ENCODE measurements at places on chromosomes 6 and 20.
A peak's percentile ranks its signal among the peaks of the same experiment; 100 is the strongest.

DNA sequence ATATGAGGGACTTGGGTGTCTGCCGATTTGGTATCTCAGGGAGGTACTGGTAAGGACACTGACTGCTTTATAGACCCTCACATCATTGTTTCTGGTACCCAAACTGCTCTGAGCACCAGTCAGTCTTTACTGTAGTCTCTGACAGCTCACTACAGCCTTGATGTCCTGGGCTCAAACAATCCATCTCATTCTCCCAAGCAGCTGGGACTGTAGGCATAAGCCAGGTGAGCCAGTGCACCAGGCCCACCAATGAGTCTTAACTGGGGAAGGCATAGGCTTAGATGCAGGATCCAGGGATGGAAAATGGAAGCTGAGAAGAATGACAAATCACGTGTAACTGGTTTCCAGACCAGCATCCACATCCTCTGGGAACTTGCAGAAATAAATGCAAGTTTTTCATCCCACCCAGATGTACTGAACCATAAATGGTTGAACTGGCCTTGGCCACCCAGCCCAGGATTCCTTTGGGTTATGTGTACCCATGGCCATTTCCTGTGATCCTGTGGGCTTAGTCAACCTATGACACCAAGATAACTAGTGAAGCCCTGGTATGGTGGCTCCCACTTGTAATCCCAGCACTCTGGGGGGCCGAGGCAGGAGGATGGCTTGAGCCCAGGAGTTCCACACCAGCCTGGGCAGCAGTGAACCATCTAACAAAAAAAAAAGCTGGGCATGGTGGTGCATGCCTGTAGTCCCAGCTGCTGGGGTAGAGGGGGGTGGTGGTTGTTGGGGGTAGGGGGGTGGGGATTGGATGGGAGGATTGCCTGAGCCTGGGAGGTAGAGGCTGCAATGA lies 5.8 kb downstream of the TUBB start:
- DNase-seq: no peak

DNA sequence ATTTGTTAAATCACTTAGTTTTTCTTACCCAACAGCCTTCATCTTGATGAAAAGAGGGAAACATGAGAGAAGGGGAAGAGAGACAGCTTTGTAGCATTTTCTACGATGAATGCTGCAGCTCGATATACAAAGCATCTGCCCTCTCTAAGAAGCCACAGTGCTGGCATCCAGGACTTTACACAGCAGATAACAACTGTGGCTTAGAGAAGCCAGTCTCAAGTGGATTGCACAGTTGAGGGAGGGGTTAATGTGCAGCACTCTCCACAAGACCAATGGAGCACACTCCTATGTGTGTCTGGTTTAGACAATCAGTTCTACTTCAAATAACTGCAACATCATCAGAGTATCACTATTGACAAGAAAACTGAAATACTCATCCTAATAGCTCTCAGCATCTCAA lies 5.8 kb downstream of the C6orf120 start:
- DNase-seq: no peak

DNA sequence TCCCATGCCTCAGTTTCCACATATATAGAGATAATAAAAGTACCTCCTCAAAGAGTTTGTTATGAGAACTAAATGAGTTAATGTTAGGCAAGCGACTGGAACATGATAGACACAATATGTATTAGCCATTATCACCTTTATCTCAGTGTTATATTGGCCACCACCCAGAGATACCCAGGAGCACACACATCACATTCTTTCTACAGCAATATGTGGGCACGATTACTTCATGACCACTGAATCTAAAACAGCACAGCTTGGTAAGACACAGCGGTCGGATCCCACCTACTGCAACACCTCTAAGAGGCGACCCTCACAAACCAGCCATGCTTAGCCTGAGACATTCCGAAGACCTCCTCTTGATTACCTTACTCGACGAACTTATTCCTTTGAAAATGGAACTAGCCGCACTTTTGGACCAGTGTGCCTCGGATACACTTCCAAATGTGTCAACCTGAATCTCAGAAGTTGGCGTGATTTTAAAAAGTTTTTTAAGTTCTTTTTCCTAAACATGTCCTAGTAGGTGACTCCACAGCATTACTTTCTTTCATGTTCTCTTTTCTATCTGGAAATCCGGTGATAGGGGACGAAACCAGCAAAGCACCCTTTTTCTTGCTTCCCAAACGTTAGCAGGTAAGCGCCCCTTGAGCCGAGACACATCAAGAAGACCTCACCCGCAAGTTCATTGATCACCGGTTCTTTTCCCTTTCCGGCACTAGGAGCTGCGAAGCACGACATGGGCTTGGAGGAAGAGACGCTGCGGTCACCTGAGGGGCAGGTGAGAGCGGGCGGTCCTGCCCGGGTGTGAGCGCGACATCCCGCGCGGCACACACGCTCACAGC lies 923 bp downstream of the GMDS start:
- DNase-seq: no peak

GRCh38 chr6:119207971-119208725 lies 129.7 kb upstream of the FAM184A start:
- DNase-seq: no peak

GRCh38 chr6:116371120-116371917 lies 572 bp downstream of the DSE start:
- peak; percentile 8 for DNase-seq

- no peak for DNase-seq
These were observed 41.0 kb downstream of the SLC9A8 start for GRCh38 chr20:49853640-49854039.

GRCh38 chr6:63764318-63764916 lies 128.8 kb downstream of the PHF3 start:
- DNase-seq: peak; percentile 64

DNA sequence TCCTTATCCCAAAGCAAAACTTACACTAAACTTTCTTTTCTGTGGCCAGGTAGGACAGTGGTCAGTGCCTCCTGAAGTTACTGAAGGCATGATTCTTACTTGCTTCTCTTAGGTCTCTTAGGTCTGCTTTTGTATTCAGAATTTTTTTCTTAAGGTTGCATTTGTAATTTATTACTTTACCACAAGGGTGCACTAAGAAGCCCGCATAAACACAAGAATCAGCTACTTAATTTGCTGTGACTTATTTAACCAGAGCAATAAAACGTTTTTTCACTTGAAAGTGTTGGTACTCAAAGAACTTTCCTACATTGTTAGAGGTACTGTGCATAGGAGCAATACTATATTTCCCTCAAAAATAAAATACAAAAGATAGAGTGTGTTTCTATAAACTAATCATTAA lies 75.4 kb upstream of the LAMA2 start:
- DNase-seq: no peak

DNA sequence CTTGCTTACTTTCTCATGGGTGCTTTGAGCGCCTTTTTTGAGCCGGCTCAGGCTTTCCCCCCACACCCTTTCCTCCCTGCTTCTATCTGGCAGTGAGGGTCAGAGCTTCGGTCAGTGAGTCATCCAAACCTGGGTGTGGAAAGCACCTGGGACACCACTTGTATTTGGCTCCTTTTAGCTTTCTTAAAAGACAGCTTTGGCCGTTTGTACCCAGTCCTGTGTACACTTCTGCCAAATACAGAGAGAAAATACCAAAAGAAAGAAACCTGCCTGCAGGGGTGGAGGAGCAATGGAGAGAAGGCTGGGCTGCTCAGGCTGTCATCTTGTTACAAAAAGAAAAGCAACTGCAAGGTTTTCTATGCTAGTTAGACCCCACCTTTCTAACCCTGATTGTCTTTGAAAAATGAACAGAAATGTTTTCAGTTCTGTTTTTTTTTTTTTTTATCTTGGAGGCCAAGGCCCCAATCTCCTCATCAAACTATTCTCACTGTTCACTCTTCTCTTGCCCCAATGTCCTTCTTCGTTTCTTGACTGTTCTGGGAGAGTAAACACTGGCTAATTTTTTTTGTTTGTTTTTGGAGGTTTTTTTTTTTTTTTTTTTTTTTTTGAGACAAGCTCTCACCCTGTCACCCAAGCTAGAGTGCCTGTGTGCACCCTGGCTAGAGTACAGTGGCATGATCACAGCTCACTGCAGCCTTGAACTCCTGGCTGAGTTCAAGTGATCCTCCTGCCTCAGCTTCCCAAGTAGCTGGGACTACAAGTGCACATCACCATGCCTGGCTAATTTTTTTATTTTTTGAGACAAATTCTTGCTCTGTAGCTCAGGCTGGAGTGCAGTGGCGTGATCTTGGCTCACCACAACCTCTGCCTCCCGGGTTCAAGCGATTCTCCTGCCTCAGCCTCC lies 76.4 kb downstream of the SSR1 start:
- no peak for DNase-seq

DNA sequence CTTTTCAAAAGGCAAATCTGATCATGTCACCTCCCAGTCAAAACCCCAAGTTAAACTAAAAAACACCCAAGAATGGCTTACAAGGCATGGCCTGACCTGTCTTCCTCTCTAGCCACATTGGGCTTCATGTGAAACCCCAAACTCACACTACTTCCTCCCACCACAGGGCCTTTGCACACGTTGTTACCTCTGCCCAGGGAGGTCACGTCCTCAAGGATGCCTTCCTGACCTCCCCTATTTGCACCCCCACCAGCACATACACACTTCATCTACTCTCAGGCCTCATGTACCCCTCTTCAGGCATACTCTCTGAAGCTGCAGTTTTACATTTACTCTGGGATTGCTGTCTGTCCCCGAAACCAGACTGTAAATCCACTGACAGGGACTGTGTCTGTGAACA lies 6.1 kb downstream of the EZR start:
- no peak for DNase-seq

GRCh38 chr6:160456214-160456546 lies 108.0 kb downstream of the SLC22A3 start:
- no peak for DNase-seq

- no peak for DNase-seq
These were observed 375.4 kb upstream of the RSPO3 start for GRCh38 chr6:126743076-126743475.

GRCh38 chr6:12578751-12579150 lies 137.8 kb upstream of the PHACTR1 start:
- DNase-seq: no peak

DNA sequence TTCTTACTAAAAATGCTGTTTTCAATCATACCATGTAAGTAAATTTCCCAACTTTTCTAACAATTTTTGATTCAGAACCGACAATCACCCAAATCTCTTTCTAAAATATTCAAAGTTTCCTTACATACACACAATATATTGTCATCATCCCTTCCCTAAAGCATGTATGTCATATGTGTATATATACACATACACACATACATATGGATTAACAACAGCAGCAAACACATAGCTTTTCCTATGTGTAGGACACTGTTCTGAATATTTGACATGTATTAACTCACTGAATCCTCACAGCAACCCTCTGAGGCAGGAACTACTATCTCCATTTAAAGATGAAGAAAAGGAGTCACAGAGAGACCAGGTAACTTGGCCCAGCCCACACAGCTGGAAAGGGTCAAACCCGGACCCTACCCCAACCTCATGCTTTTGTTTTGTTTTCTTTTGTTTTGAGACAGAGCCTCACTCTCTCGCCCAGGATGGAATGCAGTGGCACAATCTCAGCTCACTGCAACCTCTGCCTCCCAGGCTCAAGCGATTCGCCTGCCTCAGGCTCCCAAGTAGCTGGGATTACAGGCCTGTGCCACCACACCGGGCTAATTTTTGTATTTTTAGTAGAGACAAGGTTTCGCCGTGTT lies 7.2 kb downstream of the FYN start:
- DNase-seq: no peak

- no peak for DNase-seq
These were observed 433.5 kb downstream of the PRKN start for GRCh38 chr6:162294029-162294428.

GRCh38 chr6:34391473-34391785 lies 1.0 kb downstream of the NUDT3 start:
- DNase-seq: no peak

DNA sequence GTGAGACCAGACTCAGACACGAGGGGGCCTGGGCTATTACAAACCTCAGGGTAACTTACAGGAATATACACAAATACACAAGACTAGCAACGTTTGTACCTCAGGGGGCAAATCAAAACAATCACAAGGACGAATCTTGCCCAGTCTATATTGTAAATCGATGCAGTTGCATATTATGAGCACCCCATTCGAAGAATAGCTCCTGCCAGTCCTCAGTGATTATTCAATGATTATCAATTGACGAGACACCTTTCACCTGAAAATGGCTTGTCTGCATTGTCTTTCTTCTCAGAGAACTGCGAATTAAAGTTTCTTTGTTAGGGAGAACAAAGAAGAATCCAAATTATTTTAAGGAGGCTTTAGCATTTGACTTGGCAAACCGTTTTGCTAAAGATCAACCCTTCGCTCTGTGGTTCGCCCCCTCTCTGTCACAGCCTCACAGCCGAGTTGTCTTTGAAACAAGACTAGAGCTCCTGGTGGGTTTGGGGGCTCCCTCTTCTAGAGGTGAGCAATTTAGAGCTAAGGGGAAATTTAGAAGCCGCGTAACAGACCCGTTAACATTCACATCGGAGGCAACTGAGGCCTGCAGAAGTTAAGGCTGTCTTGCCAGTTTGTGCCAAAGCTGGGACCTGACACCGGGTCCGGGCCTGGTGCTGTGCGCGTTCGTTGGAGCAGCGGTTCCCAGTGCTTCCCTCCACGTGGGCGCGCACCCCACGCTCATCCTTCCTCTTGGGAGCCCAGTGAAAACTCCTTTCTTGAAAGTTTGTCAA lies 24.9 kb upstream of the MAP3K7 start:
- no peak for DNase-seq

DNA sequence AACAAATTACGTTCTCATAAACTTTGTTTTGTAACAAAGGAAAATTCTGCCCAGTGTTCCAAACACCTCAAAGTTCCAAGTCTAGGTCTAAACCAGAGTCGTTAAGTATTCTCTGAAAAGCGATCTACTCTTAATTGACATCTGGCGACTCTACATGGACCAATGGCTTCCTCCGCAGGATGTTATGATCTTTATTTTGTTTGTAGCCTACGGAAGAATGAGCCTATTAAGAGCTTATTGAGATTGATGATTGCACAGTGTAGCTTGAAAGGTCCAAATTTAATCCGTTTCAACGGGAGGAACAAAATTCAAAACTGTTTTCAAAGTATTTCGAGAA lies 61.1 kb downstream of the FAM217A start:
- no peak for DNase-seq

DNA sequence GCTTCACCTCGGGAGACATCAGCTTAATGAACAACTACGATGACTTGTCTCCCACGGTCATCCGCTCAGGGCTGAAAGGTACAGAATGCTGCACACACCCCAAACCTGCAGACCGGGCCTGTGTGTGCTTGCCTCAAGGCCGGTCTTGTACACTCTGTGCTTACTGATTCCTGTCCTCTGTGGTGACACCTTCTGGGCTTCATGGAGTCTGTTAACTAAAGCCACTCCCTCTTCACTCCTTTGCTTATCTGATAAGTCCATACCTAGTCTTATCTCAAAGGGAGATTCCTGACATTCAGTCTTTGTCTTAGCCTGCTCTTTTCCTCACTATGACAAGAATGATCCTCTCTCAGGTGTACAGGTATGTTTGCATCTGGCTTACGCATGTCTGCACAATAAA lies 107.7 kb upstream of the TMEM181 start:
- DNase-seq: no peak

GRCh38 chr6:4923081-4923480 lies 80.8 kb downstream of the RPP40 start:
- no peak for DNase-seq

Measured in naive thymus-derived CD8-positive, alpha-beta T cell (primary cell).